ENCODE measurements at places on chromosomes 2 and 18. TPM values are rescaled to one million over a fixed set of nuclear protein-coding genes. Genes with fewer than 3 reads are reported as not detected.
A peak's percentile ranks its signal among the peaks of the same experiment; 100 is the strongest.

Gene GPR55
- not detected for total RNA-seq

Gene PROM2
- total RNA-seq: 147 TPM

Gene ST3GAL5
- total RNA-seq: 7.2 TPM

Gene MC2R
- not detected for total RNA-seq

Gene G6PC2
- not detected for total RNA-seq

Gene SIX3
- total RNA-seq: 1.4 TPM

GRCh38 chr2:198518935-198519334, 714.5 kb downstream of the PLCL1 start:
- H3K4me3 ChIP-seq: no peak overlapping the region
- H3K27ac ChIP-seq: no peak overlapping the region
- H3K27me3 ChIP-seq: no peaks in the 10 kb centered on the region
- H3K36me3 ChIP-seq: no peaks in the 10 kb centered on the region

GRCh38 chr2:241933179-241933911, 63.8 kb downstream of the RTP5 start:
- H3K4me1 ChIP-seq: no peaks in the 10 kb centered on the region
- H3K27me3 ChIP-seq: peaks cover 68% of the 10 kb centered on the region
- no peak overlapping the region for H3K27ac ChIP-seq
- no peak overlapping the region for H3K4me3 ChIP-seq

- DNase-seq: no peak
- peaks cover 13% of the 10 kb centered on the region for H3K4me1 ChIP-seq
These were observed 59.9 kb upstream of the KCNE4 start for GRCh38 chr2:222992137-222992536.

DNA sequence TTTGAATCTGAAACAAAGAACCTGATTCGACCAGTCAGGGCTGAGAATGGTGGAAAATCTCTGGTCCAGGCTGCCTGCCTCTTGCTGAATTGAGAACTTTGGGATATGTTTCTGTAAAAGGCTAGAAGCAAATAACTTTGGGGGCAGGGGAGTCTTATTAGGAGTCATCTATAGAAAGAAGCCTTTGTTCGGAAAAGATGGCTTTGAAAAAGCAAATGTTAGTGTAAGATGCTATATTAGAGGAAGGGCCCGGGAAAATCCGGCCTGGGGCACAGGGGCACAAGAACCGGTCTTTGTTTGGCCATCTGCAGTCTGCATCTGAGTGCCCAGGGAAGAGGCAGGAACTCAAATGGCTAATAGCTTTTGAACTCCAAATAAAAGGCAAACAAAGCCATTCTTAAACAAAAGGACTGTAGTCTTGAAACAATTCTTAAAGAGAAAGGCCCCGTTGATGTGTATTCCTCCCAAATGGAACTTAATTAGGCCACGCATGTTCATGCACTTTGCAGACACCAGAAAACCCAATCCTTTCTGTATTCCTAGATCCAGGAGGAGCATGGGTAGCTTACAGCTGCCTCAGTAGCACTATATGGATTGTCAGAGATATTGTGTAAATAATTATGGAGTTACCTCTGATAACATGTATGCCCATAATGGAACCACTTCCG, 180.0 kb upstream of the ARL4C start:
- no peak for DNase-seq
- H3K4me3 ChIP-seq: no peak overlapping the region
- H3K27me3 ChIP-seq: no peaks in the 10 kb centered on the region
- H3K36me3 ChIP-seq: no peaks in the 10 kb centered on the region
- H3K27ac ChIP-seq: peak overlapping the region; percentile 54

GRCh38 chr2:49238604-49238960, 84.3 kb upstream of the FSHR start:
- H3K27me3 ChIP-seq: no peaks in the 10 kb centered on the region
- no peaks in the 10 kb centered on the region for H3K4me1 ChIP-seq
- no peak overlapping the region for H3K4me3 ChIP-seq
- DNase-seq: no peak
- no peaks in the 10 kb centered on the region for H3K36me3 ChIP-seq

- DNase-seq: no peak
- no peaks in the 10 kb centered on the region for H3K36me3 ChIP-seq
These were observed 40.0 kb upstream of the SULT1C3 start for GRCh38 chr2:108199726-108200125.

GRCh38 chr18:64799376-64799775, 650.5 kb upstream of the LINC00305 start:
- no peaks in the 10 kb centered on the region for H3K27me3 ChIP-seq
- no peaks in the 10 kb centered on the region for H3K36me3 ChIP-seq
- H3K4me1 ChIP-seq: no peaks in the 10 kb centered on the region

- DNase-seq: no peak
- H3K36me3 ChIP-seq: peaks cover 19% of the 10 kb centered on the region
- H3K27me3 ChIP-seq: no peaks in the 10 kb centered on the region
- no peaks in the 10 kb centered on the region for H3K4me1 ChIP-seq
- no peak overlapping the region for H3K4me3 ChIP-seq
These were observed 88.8 kb downstream of the CRIM1 start for GRCh38 chr2:36444216-36444936.

- no peak for DNase-seq
- no peaks in the 10 kb centered on the region for H3K27me3 ChIP-seq
- no peak overlapping the region for H3K27ac ChIP-seq
- no peaks in the 10 kb centered on the region for H3K4me1 ChIP-seq
- no peaks in the 10 kb centered on the region for H3K36me3 ChIP-seq
- H3K4me3 ChIP-seq: no peak overlapping the region
These were observed 229.5 kb downstream of the CNTNAP5 start for GRCh38 chr2:124254621-124255020.

Data from PC-9 (cell line).